Stimulated activated CD8-positive, alpha-beta memory T cell treated with anti-CD3 and anti-CD28 coated beads, Interleukin-4, amount 100 ng/mL, for 48 hours (primary cell): ENCODE measurements at places on chromosomes 12 and 14.

- DNase-seq = no peak
These were observed 11.3 kb downstream of the AMN start for GRCh38 chr14:102933618-102934231.

GRCh38 chr12:58463051-58463450 lies 457.3 kb downstream of the LRIG3 start:
- no peak for DNase-seq

- DNase-seq = no peak
These were observed 116.3 kb downstream of the RTN1 start for GRCh38 chr14:59754256-59754655.

GRCh38 chr12:101697930-101698799 lies 725 bp downstream of the CHPT1 start:
- DNase-seq = peak; percentile 37

DNA sequence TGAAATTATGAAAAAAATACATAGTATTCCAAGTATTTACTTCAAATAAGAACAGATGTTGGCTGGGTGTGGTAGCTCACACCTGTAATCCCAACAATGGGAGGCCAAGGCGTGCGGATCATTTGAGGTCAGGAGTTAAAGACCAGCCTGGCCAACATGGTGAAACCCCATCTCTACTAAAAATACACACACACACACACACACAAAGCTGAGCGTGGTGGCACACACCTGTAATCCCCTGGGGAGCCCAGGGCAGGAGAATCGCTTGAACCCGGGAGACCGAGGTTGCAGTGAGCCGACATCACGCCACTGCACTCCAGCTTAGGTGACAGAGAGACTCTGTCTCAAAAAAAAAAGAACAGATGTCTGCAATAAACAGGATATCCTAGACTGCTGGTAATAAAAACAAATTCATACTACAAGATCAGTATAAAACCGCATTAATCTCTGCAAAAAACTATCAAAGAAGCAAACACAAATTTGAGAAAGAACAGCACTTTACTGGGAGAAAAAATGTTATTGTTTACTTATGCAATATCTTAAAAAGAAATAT lies 23.8 kb downstream of the EEA1 start:
- DNase-seq = no peak

- no peak for DNase-seq
These were observed 206.3 kb downstream of the CNTN1 start for GRCh38 chr12:40898505-40898904.

DNA sequence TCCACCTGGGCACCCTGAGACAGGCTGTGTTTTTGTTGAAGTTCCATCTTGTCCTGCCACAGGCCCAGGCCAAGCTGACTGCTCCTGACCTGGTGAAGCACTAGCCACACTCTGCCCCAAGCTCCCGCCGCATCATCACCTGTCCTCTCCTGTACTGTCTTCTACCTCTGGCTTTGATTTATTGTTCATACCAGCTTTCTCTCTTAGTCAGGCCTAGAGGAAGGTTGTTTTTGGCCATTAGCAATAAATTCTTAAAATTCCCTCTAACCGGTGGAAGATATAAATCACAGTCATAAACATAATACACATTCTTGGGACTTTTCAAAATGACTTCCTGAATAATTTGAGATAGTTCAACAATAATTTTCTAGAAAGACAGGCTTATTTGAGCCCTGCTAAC lies 169.4 kb downstream of the DAD1 start:
- DNase-seq = no peak

DNA sequence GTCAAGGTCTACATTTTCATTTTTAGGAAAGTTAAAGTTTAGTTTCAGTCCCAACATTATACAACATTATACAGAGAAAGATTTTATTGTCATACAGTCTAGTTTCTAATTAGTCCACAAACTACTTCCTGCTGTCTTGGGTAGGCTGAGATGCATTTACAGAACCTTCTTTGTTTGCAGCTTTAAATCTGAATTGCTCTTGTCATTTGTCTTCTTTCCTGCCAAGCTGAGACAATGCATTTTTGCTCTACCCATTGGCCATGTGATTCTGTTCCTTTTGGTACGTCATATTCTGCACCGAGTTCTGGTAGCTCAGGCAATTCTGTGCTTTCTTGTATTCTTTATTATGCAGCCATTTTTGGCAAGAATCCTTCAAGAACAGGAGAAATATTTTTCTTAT lies 228.5 kb downstream of the ATP23 start:
- no peak for DNase-seq

DNA sequence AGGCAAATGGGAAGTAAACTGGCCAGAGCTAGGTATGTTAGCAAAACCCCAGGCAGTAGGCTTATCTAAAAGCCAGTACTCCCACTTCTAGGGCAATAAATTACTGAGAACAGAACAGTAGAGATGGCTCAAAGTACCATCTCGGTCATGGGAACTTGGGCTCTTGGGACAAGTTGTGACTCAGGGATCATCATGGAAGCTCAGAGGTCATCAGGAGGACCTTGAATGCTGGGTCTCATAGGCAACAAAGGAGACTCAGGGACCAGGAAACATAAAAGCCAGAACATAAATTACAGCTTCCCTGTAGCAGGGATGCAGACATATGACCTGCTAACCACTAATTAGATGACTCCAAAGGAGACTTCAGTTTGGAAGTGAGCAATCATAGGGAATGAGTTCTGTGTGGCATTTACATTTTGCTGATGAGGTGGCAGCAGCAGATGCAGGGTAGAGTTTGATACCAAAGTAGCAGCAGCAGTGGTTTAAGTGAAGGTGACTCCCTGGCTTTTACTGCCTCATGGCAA lies 97.6 kb upstream of the SCAF11 start:
- DNase-seq = no peak

DNA sequence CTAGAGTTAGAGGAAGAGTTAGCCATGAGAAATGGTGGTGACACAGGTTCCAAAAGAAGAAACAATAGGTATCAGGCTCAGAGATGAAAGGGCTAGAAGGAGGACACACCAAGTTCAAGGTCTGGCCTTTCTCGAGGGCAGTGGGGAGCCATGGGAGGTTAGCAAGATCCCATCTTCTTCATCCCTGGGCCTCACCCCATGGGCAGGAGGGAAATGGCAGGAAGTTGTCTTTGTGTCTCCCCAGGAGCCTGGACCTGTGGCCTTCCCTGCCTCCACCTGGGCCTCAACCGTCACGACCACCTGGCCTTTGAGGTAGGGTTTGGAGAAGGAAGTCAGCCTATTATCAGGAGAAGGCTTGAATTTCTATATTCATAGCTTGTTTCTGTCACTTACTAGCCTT lies 5.8 kb upstream of the AQP2 start:
- no peak for DNase-seq

DNA sequence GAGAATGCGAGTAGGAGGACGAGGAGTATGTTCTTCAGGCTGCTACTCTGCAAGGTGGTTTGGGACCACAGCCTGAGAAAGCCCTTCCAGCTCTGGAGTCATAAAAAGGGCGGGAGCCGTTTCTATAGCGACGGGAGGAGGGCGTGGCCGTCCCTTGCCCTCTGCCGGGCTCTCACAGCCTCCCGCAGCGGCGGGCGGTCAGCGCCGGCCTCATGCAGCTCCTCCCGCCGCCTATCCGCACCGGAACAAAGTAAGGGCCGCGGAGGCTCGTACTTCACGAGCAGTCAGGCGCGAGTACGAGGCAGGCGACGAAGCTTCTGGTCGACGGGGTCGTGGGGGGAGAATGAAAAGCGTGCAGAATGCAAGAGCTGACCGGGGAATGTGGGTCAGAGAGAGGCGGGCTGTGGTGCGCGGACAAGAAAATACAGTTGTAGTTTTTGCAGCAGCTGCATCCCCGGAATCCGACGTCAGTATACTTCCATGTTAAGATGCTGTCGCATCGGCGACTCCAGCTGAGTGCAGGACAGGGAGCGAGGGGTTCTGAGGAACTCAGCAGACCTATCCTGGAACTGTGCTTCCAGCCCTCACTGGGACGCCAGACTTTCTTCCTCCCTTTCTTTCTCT lies at the start of gene DYRK4:
Gene DYRK4 (plus strand): TSS at position 175 of the 624 bp plus-strand sequence. CDS start 38 bp downstream, at position 213.
- DNase-seq = peak; percentile 41

GRCh38 chr14:104931304-104931770 lies 6.7 kb downstream of the PLD4 start:
- DNase-seq = no peak

GRCh38 chr12:2083008-2083407 lies 30.2 kb downstream of the CACNA1C start:
- DNase-seq = no peak
